Activated T-cell treated with anti-CD3 and anti-CD28 coated beads, Interleukin-2, amount 50 U/mL, for 48 hours (primary cell): ENCODE measurements at places on chromosomes 7 and 10.

DNA sequence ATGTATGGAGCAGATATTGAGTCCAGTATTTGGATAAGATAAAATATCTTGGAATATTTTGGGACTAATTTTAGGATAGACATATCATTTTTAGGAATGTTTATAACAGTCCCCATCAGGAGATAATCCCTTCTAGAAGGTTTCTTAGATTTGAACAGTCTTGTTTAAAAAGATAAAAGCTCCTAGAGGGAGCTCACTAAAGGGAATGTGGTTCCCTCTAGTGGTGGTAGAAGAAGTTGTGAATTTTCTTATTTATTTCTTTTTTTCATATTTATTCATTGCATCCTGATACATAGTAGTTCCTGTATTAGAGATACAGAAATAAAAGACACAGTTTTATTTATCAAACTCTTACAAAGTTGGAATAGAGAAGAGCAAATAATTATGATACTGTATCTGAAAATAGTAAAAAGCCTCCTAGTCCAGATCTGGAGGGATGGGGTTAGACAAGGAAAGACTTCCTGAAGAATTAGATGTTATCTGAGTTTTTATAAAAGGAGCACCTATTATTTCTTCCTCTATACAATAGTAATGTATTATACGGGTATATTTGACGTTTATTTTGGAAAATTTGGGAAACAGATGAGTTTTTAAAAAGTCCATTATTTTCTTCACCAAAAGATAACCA lies 24.5 kb upstream of the KLF14 start:
- no peak for DNase-seq

DNA sequence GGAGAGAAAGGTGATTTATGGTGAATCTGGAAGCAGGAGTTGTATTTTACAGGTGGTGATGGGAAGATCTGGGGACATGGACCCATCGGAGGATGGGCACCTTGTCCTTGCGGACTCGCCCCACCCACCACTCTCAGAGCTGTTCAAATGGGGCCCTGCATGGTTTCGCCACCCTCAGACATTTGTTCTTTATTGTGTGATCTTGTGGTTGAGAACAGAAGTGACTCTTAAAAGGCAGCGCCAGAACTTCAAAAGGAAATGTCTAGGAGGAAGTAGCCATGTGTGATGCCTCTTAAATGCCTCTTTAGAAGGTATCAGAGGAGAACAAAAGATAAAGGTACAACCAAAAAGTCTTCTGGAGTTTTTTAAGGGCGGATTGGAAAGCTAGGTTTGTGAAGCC lies 205.7 kb downstream of the KIAA1217 start:
- DNase-seq = no peak

- no peak for DNase-seq
These were observed 39.8 kb downstream of the MAD1L1 start for GRCh38 chr7:2192831-2193534.

GRCh38 chr7:151831606-151832005 lies 45.3 kb downstream of the PRKAG2 start:
- DNase-seq = no peak

GRCh38 chr10:60237977-60238758 lies 151.5 kb downstream of the ANK3 start:
- DNase-seq = peak; percentile 30

GRCh38 chr7:81753392-81753791 lies 16.5 kb downstream of the HGF start:
- DNase-seq = no peak

GRCh38 chr7:107973861-107974260 lies 29.1 kb downstream of the LAMB1 start:
- DNase-seq = no peak

GRCh38 chr10:119131512-119132240 lies 27.8 kb downstream of the DENND10 start:
- DNase-seq = peak; percentile 64

- no peak for DNase-seq
These were observed 132.1 kb downstream of the EGFR start for GRCh38 chr7:55150709-55151451.

DNA sequence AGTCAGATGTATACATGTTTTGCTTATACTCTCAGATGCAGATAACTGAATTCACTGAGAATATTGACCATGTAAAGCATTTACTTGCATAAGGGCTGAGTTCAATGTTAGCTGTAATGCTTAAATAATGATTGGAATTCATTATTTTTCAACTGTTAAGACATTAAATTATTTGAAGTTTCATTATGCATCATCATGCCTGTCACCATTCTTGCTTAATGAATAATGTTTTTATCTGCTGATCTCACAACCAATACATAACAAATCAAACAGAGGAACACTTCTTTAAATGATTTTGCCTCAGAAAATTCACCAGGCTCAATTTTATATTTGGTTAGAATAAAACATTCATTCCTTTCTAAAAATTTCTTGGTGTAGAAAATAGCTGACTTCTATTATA lies 233.4 kb downstream of the GPR37 start:
- DNase-seq = no peak

DNA sequence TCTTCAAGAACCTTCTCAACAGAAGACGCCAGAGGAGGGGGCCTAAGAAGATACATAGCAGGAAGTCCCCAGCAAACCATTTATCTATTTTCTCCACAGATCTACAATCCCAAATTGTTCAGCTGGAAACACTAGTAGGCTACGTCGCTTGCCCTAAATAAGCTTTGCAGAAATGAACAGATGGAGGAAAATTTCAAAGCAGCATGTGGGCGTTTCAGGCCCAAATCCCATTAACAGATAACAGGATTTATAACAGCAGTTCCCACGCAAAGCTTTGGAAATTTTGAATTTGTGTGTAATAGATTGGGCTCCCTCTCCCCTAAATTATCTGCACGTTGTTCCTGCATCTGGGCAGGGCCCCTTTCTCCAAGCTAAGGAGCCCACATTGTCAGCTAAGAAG lies 60.6 kb upstream of the FRMD4A start:
- DNase-seq = no peak

DNA sequence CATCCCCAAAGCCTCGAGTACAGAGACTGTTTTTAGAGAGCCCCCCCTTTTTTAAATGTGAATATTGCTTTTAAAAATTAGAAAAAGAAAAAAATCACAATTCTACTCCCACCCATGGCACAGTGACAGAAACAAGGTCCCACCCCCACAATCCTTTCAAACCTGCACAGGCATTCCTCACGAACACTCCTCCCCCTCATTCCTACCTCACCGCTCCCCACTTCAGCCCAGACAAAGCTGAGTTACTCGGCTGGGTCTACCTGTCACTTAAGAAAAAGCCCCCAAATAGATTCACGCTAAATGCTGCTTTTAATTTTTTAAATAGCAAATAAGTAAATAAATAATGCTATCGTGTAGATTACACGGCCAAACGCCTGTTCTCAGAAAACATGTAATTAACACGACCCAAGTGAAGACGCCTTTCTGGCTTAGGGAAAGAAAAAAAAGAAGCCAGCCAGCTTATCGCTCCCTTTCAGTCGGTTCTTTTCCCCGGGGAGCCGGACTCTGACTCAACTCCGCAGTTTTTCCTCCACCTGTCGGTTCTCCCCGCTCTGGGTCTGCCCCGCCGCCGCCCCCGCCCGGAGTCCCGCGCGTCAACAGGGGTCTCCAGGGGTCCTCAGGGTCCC lies 739 bp downstream of the MPP7 start:
- DNase-seq = no peak

- DNase-seq = no peak
These were observed 17.4 kb downstream of the TES start for GRCh38 chr7:116227678-116228239.

DNA sequence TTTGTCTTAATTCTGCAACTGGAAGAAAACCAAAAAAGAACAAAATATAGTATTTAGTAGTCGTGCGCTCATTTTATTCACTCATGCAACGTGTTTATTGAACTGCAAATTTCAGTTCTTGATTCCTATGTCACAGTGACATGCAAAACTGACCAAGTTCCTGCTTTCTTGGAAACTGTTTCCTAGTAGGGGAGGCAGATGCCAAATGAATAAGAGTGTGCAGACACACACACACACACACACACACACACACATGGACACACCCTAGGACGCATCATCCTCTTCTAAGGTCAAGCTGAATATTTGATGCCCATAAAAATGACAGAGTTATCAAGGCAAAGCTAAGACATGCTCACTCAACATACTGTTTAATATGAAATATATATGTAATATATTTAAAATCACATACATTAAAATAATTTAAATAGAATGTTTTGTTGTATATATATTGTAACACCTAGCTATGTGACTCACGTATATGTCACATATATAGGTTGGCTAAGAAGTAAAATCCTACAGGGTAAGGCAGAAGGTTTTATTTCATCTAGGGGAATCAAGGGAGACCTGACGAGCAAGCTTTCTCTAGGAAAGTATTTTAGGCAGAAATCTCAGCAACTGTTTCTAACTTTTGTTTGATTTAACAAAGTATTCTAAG lies 79.6 kb downstream of the SVIL start:
- no peak for DNase-seq

DNA sequence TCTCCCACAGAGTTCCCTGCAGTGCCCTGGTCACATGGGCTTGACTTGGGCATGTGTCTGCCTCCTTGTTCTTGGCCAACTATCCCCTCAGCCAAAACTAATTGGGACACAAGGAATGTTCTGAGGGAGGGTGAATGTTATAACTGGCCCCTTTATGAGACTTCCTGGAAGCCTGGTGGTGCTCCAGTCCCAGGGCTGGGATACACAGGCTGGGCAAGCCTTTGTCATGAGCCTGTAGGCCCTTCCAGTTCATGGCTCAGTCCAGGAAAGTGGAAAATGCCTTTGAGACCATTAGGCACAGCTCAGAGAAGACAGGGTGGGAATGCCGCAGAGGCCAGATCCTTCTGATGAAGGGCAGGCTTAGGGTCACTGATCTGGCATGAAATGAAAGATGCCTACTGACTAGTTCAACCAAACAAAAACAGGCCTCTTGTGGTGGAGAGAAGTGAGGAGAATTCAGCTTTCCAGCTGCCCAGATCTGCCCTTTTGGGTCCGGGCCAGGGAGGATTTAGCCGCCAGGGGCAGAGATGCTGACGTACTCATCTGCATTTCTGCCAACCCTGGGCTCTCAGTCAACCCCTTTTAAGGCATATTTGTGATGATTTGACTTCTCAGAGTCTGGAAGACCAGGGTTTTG lies 961.5 kb downstream of the KCNMA1 start:
- no peak for DNase-seq

DNA sequence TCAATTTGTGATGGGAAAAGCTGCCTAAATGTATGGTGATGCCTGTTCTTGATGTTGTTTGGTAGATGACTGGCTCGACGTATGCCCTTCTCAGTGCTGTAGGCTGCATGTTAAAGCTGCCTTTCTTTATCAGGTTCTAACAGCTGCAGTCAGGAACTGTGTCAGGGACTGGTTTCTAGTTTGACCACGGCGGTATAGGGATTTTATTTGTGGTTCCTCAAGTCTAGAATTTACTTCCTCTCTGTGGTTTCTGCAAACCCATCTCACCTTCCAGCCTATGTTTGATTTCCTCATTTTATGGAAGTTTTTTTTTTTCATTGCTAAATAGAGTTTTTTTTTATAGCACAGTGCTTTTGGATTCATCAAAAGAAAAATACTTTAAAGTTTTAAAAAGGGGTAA lies 26.5 kb downstream of the LMTK2 start:
- peak; percentile 26 for DNase-seq

DNA sequence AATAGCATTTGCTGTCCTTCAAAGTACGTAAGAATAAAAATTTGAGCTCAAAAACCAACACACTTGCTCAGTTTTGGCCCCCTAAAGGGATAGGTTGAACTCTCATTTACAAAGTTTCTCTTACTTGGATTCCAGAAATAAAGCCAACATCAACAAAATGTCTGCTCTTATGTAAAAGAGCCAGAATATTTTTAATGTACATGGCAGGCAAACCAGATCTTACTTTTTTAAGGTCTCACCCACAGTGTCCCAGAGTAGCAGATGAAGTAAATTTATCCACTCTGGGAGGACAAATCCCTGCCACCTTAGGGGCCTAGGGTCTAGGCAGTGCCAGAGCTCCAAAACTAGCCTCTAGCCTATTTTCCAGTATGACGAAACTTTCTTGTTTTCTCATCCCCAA lies 159.6 kb downstream of the SKAP2 start:
- no peak for DNase-seq

GRCh38 chr10:87660484-87661133 lies 931 bp downstream of the PAPSS2 start:
- no peak for DNase-seq

- DNase-seq = no peak
These were observed 97.4 kb downstream of the CPED1 start for GRCh38 chr7:121085922-121086321.

DNA sequence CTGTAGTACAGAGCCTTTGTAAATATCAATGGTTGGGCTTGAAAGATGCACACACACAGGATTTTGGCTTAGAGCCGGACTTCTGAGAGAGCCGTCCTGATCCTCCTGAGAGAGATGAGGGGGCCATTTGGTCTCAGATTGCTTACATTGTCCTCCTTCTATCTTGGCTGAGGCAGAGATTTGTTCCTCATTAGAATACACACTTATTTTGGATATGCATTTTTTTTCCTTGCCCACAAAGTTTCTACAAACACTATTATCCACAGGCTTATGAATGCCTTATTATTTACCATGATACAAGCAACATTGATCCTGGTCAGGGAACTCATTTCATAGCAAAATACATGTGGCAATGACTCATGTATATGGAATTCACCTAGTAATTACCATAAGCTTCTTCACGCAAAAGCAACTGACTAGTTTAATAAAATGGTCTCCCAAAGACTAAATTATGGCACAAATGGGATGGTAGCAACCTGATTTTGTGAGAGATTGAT lies 175.3 kb downstream of the MDFIC start:
- DNase-seq = no peak

GRCh38 chr10:102865620-102866019 lies 3.6 kb upstream of the AS3MT start:
- no peak for DNase-seq

- DNase-seq = no peak
These were observed 1.5 kb downstream of the UBTD1 start for GRCh38 chr10:97500297-97500575.

GRCh38 chr10:24208661-24209431 lies at the start of gene KIAA1217:
KIAA1217 (plus strand) TSS chr10:24209138; CDS start chr10:24209194, 56 bp downstream.
- peak; percentile 20 for DNase-seq

GRCh38 chr7:92778972-92779371 lies 57.4 kb downstream of the CDK6 start:
- no peak for DNase-seq

- no peak for DNase-seq
These were observed 29.4 kb downstream of the RABGEF1 start for GRCh38 chr7:66769833-66770512.

GRCh38 chr7:130667593-130668257 lies 823 bp downstream of the COPG2 start:
- DNase-seq = no peak

GRCh38 chr7:101156277-101156676 lies 2.0 kb downstream of the AP1S1 start:
- DNase-seq = no peak

- DNase-seq = no peak
These were observed 177.7 kb downstream of the PTN start for GRCh38 chr7:137165786-137166185.
